SK-N-DZ (cell line): ENCODE measurements at places on chromosomes 1 and 21.
A peak's percentile ranks its signal among the peaks of the same experiment; 100 is the strongest.

DNA sequence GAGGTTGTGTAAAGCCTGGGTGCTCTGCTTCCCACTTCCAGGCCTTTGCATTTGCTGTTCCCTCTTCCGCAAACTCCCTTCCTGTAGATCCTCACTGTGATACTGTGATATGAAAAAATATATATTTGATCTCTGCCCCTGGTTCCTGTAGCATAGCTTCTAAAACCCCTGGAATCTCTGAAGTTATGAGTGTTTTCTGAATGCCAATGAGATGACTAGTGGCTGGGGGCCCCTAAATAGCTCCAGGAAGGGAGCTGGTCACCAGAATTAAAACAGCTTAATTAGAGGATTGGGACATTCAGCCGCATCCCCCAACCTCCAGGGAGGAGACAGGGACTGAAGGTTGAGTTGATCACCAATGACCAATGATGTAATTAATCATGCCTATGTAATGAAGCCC, 21.9 kb downstream of the DUSP10 start:
- DNase-seq, result no peak

DNA sequence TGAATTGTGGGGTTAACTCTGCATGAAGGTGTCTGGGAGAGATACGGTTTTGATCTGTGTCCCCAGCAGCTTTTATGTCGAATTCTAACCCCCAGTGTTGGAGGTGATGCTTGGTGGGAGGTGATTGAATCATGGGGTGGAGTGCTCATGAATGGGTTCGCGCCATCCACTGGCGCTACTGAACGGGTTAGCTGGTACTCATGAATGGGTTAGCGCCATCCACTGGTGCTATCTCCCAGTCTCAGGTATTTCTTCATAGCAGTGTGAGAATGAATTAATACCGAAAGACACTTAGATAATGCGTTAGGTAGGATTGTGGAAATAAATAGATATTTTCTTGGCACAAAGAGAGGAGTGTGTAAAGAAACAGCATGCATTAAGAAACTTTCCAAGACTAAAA, 32.9 kb upstream of the CLDN8 start:
- no peak for DNase-seq

DNA sequence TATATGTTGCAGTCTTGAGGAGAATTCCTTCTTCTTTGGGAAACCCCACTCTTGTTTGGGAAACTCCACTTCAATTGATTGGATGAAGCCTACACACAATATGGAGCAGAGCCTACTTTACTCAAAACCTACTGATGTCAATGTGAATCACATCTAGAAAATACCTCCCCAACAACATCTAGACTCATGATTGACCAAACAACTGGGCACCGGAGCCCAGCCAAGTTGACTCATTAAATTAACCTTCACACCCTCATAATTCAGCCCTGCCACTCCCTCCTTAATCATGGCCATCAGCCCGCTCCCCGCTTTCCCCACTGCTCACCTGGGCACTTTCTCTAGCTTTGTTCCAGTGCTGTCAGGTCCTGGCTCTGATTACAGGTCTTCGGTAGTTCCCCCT, 208.1 kb upstream of the MAP1LC3C start:
- DNase-seq, result no peak

GRCh38 chr1:69122373-69122772, 445.3 kb upstream of the LRRC7 start:
- no peak for DNase-seq

DNA sequence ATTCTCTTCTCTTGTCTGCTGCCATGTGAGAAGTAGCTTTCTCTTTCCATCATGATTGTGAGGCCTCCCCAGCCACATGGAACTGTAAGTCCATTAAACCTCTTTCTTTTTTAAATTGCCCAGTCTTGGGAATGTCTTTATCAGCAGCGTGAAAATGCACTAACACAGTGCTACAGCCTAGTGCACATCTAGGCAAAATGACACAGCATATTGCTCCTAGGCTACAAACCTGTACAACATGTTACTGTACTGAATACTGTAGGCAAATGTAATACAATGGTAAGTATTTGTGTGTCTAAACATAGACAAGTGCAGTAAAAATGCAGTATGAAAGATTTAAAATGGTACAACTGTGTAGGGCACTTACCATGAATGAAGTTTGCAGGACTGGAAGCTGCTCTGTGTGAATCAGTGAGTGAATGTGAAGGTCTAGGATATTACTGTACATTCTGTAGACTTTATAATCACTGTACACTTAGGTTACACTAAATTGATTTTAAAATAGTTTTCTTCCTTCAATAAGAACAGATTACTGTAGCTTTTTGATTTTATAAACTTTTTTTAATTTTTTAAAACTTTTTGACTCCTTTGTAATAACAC, 69.4 kb downstream of the RGS21 start:
- DNase-seq, result no peak

- peak; percentile 15 for DNase-seq
Measured at GRCh38 chr1:149844650-149845255, 54.6 kb upstream of the BOLA1 start.
